ENCODE measurements at places on chromosomes 7 and 10.

DNA sequence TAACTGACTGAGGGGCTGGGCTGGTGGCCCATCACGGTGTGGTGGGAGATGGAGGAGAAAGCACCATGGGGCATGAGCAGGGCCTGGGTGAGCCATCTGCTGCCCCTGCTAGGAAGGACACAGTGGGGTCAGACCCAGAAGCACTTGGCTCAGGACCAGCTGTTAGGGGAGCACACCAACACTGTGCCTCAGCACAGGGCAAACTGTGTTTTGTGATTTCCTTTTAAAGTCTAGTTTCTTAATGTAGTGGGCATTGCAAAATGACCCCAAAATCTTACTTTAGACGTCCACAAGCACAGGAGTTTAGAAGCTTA lies 41.2 kb downstream of the NCAPG2 start:
- no peak for DNase-seq

DNA sequence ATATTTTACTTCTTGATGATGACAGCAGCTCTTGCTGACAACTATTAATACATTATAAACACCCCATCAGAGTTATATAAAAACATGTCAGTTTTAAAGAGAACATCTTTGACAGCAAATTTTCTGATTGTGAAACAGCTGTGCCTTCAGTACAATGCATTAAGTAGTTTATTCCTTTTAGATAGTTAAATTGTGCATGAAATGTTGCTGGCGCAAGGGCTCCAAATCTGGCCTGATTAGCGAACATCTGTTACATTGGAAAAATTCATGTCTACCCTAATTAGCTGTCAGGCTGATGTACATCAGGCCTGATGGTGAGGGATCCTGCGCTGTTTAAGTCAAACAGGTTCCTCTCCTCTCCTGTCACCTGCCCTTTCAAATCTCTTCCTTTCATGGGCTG lies 171.9 kb upstream of the SP8 start:
- no peak for DNase-seq

DNA sequence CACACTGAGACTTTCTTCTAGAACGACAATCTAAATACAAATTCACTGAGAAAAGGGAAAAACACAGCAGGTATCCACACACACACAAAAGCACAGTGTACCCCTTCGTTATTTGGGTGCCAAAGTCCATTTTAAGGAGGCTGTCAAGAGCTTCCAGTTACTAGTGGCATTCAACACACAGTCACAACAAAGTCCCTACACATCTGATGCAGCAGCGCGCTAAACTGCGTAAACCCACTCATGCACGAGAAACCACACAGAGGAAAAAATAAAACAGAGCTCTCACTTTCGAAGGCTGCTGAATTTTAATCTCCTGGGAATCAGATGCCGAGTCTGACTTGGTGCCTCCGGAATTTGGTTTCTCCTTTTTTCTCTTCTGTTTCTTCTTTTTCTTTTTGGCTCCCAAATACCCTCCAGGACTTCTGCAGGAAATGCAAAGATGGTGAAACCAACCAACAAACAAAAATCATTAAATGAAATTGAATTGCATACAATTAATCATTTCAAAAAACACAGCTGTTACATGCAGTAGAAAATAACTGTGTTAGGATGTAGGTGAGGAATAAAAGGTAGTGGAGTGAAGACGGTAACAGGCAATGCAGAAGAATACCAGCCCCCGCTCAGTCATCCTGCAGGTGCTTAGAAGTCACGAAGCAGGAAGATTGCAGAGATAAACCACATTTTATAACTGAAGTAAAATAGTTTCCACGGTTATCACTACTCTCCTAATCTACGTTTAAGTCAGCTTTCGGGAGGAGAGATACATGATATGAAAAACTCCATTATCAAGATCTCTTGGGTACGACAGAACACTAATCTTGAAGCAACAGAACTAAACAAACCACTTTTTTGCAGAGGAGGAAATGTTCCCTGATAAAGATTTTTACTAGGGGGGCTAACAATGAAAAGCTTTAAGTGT lies 27.1 kb downstream of the NMT2 start:
- DNase-seq = no peak

- DNase-seq = no peak
Measured at GRCh38 chr7:55036950-55037736, 18.3 kb downstream of the EGFR start.

- no peak for DNase-seq
Measured at GRCh38 chr7:128453836-128454804, 1.6 kb upstream of the HILPDA start.

DNA sequence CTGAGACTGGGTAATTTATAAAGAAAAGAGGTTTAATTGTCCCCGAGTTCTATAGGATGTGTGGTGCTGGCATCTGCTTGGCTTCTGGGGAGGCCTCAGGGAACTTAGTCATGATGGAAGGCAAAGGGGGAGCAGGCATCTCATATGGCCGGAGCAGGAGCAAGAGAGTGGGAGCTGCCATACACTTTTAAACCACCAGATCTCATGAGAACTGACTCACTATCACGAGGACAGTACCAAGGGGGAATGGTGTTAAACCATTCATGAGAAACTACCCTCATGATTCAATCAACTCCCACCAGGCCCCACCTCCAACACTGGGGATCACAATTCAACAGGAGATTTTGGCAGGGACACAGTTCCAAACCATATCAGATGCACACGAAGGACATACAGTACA lies 199.9 kb upstream of the DPP6 start:
- no peak for DNase-seq

GRCh38 chr7:12884856-12885440 lies 197.5 kb downstream of the ARL4A start:
- DNase-seq = no peak

- DNase-seq = no peak
Measured at GRCh38 chr10:43407148-43407575, 1.8 kb downstream of the HNRNPF start.

DNA sequence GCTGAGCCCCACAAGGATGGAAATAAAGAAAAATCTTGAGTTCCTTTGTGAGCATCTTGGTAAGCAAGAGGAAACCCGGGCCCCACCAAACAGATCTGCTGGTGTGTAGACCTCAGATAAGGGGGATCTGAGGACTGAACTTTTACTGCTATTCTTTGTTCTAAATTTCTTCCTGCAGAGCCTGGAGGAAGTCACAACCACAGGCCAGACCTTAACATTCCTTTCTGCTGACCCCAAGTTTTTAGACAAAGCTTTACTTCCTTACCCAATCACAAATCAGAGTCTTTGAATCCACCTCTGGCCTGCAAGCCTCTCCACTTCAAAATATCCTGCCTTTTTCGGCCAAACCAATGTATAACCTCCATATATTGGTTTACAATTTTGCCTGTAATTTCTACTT lies 352.6 kb upstream of the AUTS2 start:
- DNase-seq = no peak

DNA sequence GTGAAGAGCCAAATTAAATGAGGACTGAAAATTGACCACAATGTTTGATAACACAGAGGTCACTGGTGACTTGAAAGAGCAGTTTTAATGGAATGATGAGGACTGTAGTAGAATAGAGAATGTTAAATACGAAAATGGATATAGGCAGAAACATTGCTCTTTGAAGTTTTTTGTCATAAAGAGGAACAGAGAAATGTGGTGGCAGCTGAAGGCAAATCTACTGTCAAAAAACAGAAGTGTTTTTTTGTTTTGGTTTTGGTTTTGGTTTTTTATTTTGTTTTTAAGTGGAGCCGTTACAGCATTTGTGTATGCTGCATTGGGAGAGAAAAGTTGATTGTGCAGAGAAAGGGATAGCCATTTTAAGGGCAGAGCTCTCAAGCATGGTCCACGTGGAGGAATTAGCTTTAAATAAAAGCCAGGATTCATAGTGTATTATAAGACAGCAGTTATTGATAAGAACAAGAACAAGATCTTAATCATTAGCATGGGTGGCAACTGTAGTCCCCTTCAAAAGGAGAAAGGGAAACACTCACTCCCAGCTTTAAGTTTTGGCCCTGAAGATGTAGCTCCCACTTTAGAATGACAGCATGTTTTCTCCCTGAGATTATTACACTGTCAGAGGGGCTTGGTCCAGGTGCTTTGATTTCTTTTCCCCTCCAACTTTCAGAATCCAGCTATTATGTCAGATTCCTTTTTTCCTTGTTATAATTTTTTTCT lies 156.7 kb upstream of the BET1 start:
- DNase-seq = no peak

GRCh38 chr10:89055159-89055558 lies 64.6 kb downstream of the FAS start:
- DNase-seq = no peak

DNA sequence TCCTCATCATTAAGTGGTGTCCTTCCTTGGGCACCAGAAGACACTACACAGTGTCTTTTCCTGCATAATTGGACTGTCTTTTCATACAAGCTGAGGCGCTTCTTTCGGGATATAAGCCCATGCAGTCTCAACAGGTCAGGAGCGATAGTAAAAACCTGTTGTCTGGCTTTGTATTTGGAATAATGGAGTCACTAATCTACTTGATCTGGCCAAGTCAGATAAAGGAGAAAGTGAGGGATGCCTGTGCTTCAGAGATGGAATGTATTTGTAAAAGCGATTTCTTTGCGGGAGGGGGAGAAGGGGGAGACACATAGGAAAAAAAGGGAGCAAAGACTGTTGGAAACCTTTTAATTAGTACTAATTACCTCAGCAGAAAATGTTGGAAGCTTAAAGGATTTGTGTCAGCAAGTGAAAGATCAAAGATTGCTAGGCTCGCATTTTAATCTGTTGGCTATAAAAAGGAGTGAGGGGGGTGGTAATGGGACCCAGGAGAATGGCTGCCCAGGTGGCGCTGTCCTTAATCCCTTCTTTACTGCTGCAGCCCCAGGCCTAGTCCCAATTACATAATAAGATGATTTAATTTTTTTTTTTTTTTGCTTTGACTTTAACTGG lies 581.4 kb downstream of the LRMDA start:
- DNase-seq = no peak

DNA sequence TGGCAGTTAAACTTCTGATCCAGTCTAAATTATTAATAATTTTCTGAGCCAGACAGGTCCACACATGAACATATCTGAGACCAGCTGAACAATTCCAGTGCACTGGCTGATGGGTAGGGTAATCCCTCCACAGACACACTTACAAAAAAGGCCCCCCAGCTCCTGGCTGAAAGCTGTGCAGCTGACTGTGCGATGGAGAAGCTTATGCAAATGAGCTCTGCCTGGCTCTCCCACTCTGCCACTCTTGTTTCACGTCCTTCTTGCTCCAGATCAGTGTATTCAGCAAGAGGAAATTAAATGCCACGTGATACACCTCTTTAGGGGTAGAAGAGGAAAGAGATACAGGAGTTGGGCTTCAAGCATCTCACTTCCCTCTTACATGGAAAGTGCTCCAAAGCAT lies 76.4 kb upstream of the FEZF1 start:
- no peak for DNase-seq

- no peak for DNase-seq
Measured at GRCh38 chr10:90432866-90433265, 425.0 kb downstream of the HTR7 start.

- DNase-seq = no peak
Measured at GRCh38 chr7:154984601-154985188, 18.2 kb downstream of the PAXIP1 start.

- DNase-seq = no peak
Measured at GRCh38 chr7:108027239-108027638, 24.3 kb upstream of the LAMB1 start.

DNA sequence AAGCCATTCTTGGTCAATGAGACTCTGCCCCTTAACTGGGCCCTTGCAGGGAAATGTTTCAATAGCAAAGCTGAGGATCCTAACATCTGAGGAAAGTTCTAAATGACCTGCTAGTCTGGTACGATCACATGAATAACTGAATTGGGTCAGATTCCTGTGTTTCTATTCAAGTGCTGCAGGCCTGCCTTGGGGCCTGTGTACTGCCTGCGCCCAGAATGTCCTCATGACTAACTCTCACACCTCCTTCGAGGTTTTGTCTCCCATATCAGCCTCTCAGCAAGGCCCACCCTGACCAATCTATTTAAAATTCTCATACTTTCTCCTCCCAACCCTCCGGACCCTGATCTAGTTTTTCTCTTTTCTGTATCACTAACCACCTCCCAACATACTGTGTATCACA lies 4.4 kb downstream of the JAZF1 start:
- DNase-seq = no peak

- DNase-seq = no peak
Measured at GRCh38 chr7:27204851-27205322, 5.0 kb upstream of the HOXA13 start.

DNA sequence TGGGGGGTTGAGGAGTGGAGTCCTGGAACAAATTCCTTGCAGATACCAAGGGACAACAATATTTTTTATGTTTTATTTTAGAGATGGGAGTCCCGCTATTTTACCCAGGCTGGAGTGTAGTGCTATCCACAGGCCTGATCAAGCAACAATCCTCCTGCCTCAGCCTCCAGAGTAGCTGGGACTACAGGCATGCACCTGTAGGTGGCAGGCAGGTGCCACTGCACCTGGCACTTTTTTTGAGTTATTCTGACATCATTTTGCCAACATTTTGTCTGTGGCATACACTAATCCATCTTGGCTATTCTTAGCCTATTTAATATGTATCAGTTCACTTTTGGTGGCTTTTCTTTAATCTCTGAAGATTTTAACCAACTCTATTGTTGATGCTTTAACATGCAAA lies 317.8 kb upstream of the MTPN start:
- DNase-seq = no peak

DNA sequence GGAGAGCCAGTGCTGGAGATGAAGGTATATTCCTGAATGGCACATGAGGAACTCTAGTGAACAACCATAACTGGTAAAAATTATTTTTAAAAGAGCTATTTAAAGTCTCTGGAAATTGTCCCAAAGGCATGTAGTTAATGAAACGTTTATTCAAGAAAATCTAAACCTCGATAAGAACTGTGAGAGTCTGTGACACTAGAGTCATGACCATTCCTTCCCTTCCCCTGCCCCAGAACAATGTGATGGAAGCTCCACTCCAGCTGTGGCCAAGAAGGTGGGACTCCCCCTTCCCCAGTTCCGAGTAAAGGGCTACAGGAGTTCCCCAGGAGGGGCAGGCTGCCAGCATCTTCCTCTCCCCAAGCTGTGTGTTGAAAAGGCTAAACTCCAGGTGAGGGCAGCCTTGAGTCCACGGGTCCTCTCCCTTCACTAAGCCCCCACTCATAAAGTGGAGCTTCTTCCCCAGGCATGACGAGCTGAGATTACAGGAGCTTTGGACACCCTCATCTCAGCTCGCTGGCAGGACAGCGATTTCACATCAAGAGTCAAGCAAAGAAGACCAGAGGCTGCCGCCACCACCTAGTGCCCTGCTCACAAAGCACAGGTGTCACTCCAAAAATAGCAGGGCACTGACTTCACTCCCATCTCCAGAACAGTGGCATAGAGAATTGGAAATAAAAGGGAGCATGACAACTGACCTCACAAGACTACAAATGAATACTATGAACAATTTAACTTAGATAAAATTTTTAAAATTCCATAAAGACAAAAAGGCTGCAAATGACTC lies 68.5 kb downstream of the NHLRC2 start:
- no peak for DNase-seq

DNA sequence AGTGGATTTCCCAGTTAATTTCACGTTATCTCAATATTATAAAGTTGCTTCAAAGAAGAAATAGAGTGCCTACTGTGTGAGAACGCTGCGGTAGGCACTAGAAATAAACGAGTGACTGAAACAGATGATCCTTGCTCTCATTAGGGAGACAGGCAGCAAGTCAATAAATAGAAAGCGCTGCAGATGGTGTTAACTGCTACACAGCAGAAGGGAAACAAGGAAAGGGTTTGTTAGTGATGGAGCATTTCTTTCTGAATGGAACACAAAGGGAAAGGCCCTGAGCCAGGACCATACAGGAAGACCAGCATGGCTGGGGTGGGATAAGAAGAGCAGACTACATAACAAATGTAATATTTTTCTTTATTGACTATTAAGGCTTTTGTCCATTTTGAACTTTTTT lies 235.2 kb downstream of the MALRD1 start:
- DNase-seq = no peak

All from stimulated activated CD4-positive, alpha-beta T cell treated with anti-CD3 and anti-CD28 coated beads, Interleukin-12 subunit alpha, Interleukin-12 subunit beta, amount 100 ng/mL, for 24 hours (primary cell).